ENCODE measurements at places on chromosomes 13 and 19.
A peak's percentile ranks its signal among the peaks of the same experiment; 100 is the strongest.

DNA sequence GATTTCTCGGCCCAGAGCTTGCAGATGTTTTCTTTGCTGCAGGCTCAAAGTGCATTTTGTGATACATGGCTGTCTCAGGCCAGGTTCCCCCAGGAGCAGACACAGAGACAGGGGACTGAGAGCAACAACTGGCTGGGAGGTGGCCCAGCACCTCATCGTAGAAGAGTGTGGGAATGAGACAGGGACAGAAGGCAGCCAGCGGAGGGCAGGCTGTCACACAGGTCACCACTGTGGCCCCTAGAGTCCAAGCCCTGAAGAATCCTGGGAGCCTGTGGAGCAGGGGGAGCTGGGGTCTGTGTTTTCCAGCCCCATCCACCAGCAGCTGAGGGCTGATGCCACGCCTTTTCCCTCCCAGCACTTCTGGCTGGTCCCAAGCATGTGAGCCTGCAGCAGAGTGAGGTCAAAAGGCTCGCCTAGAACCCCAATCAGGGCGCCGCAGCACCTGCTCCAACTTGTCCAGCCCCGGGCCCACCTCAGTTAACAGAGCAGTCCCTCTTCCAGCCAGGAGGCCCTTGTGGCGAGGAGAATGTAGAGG, 723.8 kb downstream of the UQCRFS1 start:
- DNase-seq, result no peak

DNA sequence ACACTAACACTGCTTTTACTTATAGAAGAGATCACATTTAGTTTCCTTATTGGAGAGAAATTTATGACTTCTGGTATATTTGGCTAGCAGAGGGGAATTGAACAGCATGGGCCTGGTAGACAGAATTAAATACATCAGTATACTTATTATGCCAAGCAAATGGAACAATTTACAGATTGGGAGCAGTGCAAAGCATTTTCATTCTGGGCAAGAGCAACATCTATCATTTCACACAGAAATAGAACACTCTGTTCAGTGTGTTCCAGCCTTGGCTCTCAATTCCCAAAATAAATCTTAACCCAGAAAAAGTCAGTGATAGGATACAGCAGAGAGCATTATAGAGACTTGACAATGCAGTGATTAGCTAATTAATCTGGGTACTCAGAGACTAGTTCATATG, 604.0 kb upstream of the SLITRK6 start:
- no peak for DNase-seq

- peak; percentile 39 for DNase-seq
Measured at GRCh38 chr19:49057636-49058234, at the start of gene CGB7. Gene CGB7 (minus strand): TSS chr19:49057749. CDS start chr19:49055375, 2,374 bp downstream.

DNA sequence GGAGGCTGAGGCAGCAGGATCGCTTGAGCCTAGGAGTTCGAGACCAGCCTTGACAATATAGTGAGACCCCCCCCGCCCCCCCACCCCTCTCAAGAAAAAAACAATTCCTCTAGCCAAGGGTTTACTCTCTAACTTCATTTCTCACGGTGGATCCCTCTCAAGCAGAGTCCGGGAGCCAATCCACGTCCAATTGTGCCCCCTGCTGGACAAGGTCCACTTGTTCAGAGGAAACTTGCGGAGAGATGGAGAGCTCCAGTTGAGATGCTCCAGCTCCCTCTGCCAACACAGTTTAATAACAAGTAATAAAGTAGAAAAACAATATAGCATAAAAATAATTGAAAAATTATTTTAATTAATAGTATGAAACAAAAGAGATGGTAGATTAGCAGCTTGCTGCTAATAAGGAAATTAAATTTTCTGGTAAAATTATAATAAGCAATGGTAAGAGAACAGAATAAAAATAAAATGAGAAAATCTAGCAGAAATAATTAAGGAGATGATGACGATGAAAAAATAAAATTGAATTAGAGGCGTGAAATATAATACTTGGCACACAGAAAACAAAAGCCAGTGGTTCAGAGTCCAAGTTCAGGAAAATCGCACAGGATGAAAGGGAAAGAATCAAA, 14.5 kb upstream of the SIGLEC14 start:
- peak; percentile 49 for DNase-seq

GRCh38 chr13:96992633-96993032, 1.6 kb downstream of the OXGR1 start:
- no peak for DNase-seq

- DNase-seq, result no peak
Measured at GRCh38 chr13:39836038-39836437, 180.6 kb downstream of the COG6 start.

GRCh38 chr19:40277356-40278059, 7.6 kb downstream of the AKT2 start:
- DNase-seq, result no peak

DNA sequence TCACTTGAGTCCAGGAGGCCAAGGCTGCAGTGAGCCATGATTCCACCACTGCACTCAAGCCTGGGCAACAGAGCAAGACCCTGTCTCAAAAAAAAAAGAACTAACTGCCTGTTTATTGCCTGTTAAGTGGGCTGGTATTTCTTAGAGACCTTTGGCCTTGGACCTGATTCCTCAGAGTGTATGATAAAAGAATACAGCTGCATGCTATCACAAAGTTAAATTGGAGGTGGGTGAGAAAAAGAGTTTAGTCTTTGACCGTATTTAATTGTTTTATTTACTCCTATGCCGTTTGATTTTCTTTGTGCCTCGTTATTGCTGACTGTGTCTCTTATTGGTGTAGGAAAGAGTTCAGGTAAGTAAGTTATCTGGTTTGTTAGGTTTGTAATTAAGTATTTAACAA, 25.3 kb upstream of the DPY19L3 start:
- DNase-seq, result no peak

GRCh38 chr19:39355253-39355652, 13.0 kb downstream of the SAMD4B start:
- no peak for DNase-seq

DNA sequence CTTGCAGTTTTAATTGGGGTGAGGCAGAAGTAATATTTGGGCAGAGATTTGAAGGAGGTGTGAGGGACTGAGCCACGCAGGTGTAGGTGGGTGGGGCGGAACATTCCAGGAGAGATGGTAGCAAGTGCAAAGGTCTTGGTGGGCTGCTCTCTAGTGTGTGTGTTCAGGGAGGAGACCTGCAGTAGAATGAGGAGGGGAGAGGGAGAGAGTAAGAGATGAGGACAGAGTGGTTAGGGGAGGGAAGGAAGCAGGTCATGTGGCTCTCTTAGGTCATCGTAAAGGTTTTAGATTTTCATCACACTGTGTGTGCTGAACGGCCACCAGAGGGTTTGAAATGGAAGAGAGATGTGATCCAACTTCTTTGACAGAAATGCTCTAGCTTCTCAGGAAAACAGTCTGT, 33.5 kb downstream of the WASF3 start:
- no peak for DNase-seq

DNA sequence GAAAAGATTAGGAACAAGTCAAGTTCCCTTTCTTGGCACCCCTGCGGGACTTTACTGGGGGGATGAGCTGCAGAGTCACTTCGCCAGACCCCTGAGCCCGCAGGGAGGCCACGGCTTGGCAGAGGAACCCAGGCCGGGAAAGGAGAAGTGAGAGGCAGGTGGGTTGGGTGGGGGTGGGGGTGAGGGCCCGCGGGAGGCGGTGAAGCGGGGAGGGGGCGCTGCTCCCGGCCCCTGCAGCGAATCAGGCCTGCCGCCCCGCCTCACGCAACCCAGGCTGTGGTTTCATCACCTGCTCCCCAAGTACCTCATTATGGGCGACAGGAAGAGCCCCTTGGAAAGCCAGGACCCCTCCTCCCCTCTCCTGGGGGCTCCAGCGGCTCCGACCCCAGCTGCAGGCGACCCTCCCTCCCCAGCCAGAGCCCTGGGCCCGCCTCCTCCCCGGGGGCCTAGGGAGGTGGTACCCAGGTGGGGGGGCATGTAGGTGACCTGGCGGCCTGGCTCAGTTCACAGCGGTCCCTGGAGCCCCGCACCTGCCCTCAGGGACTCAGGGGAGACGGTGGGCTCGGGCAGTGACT, 9.5 kb downstream of the MEF2B start:
- no peak for DNase-seq

DNA sequence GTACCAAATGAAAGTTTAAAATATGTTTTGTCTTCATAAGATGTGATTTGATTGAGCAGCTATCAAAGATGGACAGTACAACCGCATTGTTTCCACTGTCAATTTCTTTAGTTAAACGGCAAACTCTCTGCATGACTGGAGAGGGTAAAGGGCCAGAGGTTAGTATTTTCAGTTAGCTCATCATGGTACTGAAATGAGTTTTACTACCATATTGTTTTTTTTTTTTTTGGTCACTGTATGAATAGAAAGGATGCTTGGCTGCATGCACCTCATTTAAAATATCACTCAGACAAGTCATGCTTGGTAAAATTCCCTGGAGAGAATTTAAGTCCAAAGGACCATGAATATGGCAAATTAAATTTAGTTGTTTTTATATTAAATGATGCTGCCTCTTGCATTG, 942.1 kb upstream of the SPRY2 start:
- DNase-seq, result no peak

DNA sequence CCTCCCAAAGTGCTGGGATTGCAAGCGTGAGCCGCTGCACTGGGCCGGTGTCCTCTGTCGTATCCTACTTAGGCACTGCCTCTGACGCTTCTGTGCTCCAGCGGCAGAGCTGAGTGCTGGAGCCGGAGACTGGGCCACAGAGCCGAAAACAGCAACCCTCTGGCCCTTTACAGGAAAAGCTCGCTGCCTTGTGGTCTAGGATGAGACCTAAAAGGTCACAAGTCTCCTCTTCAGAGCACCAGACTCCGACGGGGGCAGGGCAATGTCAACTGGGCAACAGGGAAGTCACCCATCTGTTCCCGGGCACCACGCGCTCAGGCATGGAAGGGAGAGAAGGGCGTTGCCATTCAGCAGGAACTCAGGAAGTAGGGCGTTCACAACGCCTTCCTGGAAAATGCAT, 91.7 kb downstream of the GADD45B start:
- DNase-seq, result no peak

- no peak for DNase-seq
Measured at GRCh38 chr13:113238536-113238935, 29.1 kb downstream of the CUL4A start.

- DNase-seq, result peak; percentile 20
Measured at GRCh38 chr19:32287811-32288227, 57.6 kb upstream of the ZNF507 start.

GRCh38 chr13:96090240-96091101, 564 bp downstream of the HS6ST3 start:
- DNase-seq, result no peak

Measured in stimulated activated CD8-positive, alpha-beta memory T cell treated with anti-CD3 and anti-CD28 coated beads, Interleukin-2, amount 100 ng/mL, for 48 hours (primary cell).